ENCODE measurements at places on chromosomes 16 and 17.

- DNase-seq: no peak
Measured at GRCh38 chr17:48047113-48047740, 932 bp upstream of the NFE2L1 start.

GRCh38 chr17:60293580-60294335, 98.2 kb downstream of the USP32 start:
- no peak for DNase-seq

- no peak for DNase-seq
Measured at GRCh38 chr16:4087099-4087885, 28.9 kb downstream of the ADCY9 start.

DNA sequence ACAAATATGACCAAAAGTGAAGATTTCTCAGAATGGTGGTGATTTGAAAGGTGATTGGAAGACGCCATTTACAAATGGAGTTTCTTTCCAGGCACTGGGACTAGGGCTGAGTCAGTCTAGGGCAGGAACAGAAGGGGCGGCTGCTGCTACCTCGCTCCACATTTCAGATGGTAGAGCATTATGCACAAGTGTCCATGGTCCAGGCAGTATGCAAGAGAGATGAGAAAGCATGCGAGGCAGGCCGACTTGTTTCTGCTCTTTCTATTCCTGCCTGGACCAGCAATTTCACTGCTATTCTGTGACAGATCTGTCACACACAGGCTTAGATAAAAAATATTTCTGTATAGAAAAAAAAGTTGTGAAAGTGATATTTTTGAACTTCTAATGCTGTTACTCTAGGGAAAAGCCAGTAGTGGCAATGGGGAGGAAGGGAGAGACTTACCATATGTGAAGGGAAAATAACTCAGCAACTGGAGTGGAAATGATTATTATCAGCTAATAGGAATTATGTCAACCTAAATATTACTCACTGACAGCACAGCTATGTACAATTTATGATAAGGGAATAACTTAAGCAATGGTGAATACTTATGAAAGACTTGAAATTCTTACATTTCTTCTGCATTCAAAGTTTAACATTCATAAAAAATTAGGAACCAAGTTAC, 134.7 kb upstream of the NETO2 start:
- no peak for DNase-seq

DNA sequence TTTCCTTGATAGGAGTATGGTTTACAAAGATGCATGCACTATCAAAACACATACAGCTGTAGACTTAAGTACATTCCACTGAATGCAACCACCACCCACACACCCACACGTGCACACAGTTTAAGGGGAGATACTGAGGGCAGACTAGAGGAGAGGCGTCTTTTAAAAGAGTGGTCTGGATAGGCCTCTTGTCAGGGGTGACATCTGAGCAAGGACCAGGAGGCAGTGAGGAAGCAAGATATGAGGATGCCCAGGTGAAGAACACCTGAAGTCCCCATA, 12.6 kb downstream of the MPHOSPH6 start:
- DNase-seq: no peak

All from stimulated activated CD4-positive, alpha-beta T cell treated with anti-CD3 and anti-CD28 coated beads, Interleukin-4, amount 100 ng/mL, for 48 hours (primary cell).